ENCODE measurements at places on chromosomes 2 and 18.

GRCh38 chr2:176675271-176675949 lies 406.2 kb downstream of the MTX2 start:
- no peak for DNase-seq

GRCh38 chr2:226474131-226474530 lies 325.5 kb downstream of the IRS1 start:
- no peak for DNase-seq

GRCh38 chr18:36757991-36758390 lies 70.8 kb downstream of the TPGS2 start:
- DNase-seq: no peak

GRCh38 chr2:202317080-202317857 lies 51.7 kb downstream of the NOP58 start:
- DNase-seq: peak; percentile 86

DNA sequence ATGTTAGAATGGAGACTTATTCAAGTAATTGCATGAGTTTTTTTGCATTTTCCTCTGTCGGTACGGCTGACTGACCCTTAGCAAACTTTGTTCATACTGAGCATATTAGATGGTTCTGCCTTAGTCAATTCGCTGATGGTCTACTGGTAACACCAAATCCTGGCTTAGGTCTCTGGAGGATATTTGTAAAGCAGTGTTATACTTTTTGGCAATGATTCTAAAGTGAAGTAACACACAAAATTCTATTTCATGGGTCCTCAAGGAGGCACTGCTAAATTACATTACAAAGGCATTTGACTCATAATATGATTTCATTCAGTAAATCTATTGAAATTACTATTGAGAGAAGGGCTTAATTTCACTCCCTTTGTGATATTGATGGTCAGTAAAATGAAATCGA lies 246.8 kb upstream of the RASGRP3 start:
- DNase-seq: peak; percentile 33

- peak; percentile 74 for DNase-seq
Observed at GRCh38 chr2:150591496-150592285, 104.2 kb upstream of the RND3 start.

- peak; percentile 31 for DNase-seq
Observed at GRCh38 chr18:54150226-54150625, 74.2 kb downstream of the MBD2 start.

DNA sequence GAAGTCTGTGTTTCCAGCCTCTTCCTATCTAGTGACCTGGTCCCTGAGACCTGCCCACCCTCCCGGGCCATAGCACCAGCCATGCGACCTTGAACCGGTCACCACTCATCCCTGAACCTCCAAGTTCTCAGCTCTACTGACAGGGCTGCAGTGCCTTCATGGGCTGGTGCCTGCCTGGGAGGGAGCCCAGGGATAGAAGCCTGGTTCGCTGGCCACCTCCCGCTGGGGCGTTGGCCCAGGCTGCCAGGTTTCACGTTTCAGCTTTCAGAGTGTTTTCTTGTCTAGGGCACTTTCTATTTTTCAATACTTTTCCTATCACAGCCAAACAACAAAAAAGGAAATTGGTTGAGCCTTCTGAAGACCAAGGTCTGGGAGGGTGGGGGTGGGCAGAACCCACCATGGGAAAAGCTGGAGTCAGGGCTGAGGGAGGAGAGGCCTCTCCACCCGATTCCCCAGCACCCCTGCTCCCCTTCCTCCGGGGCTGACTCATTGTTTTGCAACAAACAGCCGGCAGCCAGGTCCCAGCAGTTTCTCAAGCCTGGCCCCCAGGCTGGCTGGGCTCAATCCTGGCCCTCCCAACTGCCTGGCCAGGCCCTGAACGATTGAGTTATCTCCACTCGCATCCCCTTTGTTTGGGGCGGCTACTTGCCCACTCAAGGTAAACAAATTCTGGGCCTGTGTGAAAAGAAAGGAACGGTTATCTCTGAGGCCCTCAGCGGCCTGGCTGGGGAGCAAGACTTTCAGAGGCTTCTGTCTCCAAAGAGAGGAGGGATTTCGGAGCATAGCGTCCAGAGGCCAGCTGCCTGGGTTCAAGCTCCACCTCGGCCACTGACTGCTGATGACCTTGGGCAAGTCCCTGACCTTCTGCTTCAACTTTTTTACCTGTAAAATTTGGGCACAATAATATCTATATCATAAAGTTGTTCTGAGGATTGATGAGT lies 47.5 kb downstream of the ZFP36L2 start:
- DNase-seq: peak; percentile 84

DNA sequence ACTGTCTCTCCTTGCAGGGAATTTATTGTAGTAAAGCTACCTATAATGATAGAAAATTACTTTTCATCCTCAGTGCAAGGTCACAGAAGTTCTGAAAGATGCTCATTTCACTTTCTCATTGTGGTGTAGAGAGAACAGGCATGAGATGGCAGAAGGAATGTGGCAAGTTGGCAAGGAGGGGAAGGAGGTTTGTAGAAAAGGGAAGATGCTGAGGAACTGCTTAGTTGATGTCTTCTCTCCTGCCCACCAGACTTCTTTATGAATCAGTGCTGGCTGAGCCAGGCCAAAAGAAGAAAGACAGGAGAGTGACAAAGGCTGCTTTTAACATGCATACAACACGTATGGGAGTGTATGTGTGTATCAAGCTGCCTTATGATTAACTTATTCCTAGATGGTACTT lies 164.4 kb downstream of the PRPF40A start:
- DNase-seq: no peak

DNA sequence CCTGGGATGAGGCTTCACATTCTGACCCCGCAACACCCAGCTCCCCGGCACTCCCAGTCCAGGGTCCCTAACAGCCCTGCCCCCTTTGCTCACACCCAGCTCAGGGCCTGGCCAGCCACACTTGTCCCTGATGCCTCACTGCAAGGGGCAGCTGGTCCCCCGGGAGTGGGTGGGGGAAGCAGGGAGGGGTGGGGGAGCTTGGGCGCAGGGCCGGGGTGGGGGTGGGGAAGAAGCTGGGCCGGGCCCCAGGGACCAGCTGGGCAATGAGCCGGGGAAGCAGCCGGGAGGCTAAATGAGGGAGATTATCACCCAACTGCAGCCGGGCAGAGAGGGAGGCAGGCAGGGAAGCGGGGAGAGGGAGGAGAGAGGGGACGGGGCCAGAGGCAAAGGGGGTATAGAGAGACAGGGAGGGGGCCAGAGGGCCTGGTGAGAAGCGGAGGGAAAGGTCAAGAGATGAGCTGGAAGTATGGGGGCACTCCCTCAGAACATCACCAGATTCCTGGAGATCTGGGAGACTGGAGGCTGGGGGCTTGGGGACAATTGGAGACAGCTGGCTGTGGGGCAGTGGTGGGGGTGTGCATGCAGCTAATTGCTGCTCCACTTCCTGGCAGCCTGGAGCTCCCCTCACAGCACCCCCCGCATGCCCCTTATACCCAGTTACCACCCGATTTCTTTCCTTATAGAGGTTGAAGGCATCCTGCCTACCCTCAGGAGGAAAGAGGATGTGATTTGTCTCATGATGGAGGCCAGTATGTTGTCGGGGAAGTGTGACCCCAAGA lies 2.5 kb upstream of the ASIC4 start:
- DNase-seq: no peak

- no peak for DNase-seq
Observed at GRCh38 chr2:83112858-83113257, 1346.2 kb downstream of the SUCLG1 start.

- no peak for DNase-seq
Observed at GRCh38 chr2:10863837-10864236, 47.9 kb upstream of the KCNF1 start.

GRCh38 chr2:181632733-181633401 lies 24.0 kb downstream of the CERKL start:
- no peak for DNase-seq

DNA sequence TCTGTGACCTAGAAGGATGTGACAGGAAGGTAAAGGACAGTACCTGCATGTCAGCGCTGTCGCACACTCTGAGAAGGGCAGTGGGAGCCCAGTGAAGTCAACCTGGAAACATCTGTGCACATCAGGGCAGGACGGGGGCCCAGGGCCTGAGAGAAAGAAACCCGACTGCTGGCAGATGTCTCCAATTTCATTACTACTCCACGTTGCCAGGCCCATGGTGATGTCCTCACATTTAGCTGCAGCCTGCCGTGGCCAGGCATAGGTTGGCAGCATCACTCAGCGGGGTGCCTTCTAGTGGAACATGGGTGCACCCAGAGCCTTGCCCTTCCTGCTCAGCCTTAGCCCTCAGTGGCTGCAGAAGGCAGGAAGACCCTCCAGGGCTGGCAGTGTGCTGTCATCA lies 72.3 kb upstream of the FOSL2 start:
- DNase-seq: no peak

DNA sequence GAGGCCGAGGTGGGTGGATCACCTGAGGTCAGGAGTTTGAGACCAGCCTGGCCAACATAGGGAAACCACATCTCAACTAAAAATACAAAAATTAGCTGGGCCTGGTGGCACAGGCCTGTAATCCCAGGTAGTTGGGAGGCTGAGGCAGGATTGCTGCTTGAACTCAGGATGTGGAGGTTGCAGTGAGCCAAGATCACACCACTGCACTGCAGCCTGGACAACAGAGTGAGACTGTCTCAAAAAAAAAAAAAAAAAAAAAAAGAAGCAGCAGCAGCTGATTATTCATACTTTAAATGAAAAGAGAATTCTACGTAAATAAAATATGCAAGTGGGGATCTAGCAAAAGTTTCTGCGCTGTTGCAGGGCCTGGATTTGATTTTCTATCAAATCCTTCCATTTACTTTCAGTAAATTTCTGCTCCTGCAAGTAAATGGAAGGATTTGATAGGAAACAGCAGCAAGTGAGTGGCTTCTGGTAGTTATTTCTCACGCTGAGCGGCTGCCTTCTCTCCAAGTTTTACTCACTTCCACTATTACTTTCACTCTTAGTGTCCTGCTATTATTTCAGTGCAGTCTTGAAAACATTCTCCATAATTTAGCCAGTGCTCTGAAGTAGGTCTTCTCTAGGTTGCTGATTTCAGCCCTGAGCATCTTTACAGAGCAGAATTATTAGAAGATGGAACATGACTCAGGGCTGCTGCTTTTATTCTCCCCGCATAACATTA lies 68.4 kb downstream of the SLC16A14 start:
- no peak for DNase-seq

- peak; percentile 62 for DNase-seq
Observed at GRCh38 chr2:166179201-166179600, 51.4 kb upstream of the SCN1A start.

GRCh38 chr2:112614201-112614840 lies 29.9 kb downstream of the CHCHD5 start:
- no peak for DNase-seq

DNA sequence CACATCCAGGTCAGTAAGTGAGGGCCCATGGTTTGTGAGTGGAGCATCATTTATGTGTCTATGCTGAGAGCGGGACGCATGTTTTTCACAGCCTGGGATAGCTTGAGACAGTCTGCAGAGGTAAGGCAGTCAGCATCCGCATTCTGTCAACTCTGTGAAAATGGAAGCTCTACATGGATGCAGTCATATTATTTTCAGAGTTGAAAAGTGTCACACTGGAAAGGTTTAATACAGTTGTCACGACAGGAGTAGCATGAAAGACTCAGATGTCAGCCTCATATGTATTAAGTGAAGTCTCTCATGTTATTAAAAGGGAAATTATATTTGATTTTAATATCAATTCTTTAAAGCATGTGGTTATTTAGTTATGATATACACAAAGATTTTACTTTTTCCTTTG lies 436.9 kb upstream of the GYPC start:
- DNase-seq: no peak

DNA sequence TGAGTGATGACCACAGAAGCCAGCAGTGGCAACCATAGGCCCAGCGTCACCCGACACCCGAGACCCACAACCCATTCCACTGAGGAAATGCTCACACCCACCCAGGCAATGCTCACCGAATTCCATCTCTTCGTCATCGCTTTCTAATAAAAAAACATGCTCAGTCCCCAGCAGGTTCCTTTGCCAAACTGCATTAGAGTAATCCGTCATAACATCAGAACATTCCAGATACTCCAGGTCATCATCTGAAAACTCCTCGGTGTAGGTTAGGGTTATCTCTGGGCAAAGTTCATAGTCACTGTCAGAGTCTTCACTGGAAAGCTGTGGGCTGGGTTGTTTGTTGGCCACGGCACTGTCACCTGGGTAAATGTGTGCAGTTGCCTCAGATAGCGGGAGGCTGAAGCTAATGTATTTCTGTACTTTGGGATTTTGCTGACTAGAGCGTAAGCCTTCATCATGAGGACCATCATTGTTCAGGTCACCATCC lies 49.3 kb downstream of the ALPK2 start:
- DNase-seq: no peak

- no peak for DNase-seq
Observed at GRCh38 chr2:228140934-228141528, 40.5 kb downstream of the SPHKAP start.

DNA sequence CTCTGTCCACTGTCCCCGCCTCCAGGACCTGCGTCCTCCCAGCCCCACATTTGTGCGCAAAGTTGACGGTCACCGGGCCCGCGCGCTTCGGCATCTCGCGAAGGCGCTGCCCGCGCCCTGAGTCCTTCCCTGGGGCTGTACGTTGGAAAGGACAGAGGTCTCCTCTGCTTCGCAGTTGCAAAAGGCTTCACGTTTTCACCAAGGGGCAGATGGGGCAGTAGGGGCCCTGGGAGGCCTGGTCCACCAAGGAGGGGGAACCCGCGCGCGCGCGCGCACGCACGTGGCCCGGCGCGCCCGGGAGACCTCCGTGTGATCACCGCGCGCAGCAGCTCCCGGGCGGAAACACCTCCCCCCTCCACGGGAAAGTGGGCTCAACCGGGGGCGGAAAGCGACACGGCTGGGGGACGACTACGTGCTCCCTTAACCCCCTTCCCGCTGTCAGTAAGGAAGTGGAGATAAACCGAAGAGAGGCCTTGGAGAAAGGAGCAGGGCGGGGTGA lies 21.9 kb downstream of the TEX44 start:
- no peak for DNase-seq

DNA sequence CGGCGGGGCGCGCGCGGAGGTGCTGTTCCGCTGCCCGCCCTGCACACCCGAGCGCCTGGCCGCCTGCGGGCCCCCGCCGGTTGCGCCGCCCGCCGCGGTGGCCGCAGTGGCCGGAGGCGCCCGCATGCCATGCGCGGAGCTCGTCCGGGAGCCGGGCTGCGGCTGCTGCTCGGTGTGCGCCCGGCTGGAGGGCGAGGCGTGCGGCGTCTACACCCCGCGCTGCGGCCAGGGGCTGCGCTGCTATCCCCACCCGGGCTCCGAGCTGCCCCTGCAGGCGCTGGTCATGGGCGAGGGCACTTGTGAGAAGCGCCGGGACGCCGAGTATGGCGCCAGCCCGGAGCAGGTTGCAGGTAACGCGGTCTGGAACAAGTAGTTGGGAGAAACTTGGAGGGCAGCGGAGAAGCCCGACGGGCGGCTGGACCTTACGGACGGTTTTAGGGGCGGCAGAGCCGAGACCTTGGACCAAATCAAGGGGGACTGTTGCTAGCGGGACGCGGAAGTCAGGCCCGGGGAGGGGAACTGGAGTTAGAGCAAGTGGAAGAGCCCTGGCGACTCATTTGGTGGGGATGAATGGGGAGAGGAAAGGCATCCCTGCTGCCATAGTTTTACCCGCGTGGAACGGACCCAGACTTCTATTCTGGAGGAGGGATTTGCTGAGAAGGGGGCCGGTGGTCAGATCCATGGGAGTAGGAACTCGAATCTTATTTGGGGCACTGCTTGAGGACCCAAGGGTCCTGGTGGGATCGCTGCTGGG lies 573 bp downstream of the IGFBP2 start:
- peak; percentile 25 for DNase-seq
